Activated T-helper 1 cell treated with anti-CD3 and anti-CD28 coated beads, Interleukin-2, amount 50 U/mL, for 16 hours (primary cell): ENCODE measurements at places on chromosomes 12 and 14.

DNA sequence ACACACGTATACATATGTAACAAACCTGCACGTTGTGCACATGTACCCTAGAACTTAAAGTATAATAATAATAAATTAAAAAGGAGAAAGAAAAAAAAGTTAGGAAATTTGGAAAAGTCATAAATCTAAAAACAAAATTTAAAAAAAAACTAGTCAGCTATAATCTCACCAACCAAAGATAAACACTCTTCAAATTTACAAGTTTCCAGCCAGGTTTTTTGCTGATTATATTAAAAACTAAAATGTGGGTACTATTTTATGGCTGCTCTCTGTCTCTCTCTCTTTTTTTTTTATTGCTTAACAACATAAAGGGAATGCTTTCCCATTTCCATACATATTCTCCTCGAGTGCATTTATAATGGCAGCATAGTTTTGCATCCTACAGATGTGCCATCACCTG, 25.0 kb upstream of the RNASE3 start:
- DNase-seq: no peak

GRCh38 chr12:103799857-103800771, 40.9 kb downstream of the NT5DC3 start:
- DNase-seq: no peak

- DNase-seq: no peak
Measured at GRCh38 chr12:4133029-4133428, 140.5 kb upstream of the CCND2 start.

- no peak for DNase-seq
Measured at GRCh38 chr12:50784501-50784900, 20.6 kb downstream of the ATF1 start.

DNA sequence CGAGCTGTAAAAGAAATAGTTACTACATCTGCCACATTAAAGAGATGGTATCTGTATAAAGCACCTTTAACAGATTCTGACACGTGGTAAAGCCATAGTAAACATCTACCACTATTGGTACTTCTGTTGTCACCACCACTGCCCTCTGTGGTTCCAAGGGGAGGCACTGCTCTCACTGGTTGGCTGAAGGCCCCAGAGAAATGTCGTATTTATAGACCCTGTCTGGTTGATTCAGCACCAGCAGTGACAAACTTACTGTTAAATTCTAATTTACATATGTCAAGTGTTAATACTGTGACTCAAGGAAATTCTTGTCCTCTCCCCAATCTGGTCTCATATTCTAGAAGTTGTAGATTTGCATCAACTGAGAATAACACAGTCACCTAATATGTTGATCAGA, 281.1 kb downstream of the ERC1 start:
- DNase-seq: no peak

DNA sequence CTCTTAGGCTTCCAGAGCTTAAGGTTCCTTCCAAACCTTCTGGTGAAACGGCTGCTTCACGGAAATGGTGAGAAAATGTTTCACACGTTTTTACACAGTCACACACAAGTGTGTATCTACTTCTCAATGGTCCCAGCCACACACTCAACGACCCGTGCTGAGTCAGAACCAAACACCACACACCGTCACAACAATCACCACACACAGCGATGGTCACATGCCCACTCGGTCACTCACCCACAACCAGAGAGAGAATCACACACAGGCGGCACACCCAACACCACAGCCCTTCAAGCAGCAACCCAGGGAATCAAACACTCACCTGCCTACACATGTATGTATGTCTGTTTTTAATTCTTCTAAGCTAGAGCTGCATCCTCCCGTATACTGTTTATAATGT, 12.6 kb upstream of the PLEKHD1 start:
- no peak for DNase-seq

GRCh38 chr14:65070471-65070976, 31.8 kb downstream of the MAX start:
- DNase-seq: no peak

- no peak for DNase-seq
Measured at GRCh38 chr14:96165493-96166436, 38.9 kb upstream of the BDKRB2 start.

DNA sequence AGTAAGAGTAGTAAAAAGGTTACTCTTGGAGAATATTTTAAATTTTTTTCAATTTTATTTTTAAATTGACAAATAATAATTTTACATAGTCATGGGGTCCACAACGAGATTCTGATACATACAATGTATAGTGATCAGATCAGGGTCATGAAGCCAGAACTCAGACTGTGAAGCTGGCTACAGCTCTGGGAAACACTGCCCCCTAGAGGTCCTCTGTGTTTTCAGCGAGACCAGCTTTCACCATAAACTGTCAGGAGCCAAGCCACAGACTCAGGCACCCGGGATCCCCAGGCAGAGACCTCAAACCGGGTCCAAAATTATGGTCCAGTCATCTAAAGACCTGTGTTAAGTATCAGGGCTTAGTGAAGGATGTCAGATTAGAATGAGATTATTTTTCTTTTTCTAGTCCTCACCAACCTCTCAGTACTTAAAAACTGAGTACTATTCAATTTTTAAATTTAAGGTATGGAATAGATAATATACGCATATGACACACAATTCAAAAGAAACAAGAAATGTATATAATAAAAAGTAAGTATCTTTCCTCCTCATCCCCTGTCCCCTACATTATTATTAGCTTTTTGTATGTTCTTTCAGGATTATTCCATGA, 397.1 kb downstream of the MDGA2 start:
- no peak for DNase-seq

GRCh38 chr12:130195776-130196175, 33.5 kb downstream of the FZD10 start:
- no peak for DNase-seq

GRCh38 chr14:39988939-39989338, 556.7 kb upstream of the FBXO33 start:
- no peak for DNase-seq

DNA sequence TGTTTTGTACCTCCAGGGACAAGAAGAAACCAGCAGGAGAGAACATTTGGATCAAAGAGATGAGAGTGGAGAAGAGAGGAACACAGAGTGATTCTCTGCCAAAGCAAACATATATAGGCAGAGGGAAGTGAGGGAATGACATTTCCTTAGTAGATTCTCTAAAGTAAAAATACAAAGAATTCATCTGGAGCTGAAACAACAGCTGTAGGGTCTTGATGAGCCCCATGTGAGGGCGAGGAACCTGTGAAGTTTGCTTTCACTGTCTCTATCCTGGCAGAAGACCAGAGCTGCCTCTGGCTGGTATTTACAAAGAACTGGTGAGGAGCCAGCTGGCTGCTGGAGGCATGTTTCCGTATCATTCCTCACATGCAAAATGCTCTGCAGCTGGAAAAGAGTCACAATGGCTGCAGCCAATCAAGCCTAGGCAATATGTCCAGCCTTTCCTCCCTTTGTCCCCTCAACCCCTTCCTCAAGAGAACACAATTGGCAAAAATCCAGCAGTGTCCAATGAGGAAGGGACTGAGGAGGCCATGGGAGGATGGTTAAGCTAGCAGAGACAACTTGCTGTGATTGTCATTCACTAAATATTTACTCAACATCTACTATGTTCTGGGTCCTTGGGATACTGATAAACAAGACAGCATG, 122.5 kb downstream of the PHLDA1 start:
- DNase-seq: no peak

DNA sequence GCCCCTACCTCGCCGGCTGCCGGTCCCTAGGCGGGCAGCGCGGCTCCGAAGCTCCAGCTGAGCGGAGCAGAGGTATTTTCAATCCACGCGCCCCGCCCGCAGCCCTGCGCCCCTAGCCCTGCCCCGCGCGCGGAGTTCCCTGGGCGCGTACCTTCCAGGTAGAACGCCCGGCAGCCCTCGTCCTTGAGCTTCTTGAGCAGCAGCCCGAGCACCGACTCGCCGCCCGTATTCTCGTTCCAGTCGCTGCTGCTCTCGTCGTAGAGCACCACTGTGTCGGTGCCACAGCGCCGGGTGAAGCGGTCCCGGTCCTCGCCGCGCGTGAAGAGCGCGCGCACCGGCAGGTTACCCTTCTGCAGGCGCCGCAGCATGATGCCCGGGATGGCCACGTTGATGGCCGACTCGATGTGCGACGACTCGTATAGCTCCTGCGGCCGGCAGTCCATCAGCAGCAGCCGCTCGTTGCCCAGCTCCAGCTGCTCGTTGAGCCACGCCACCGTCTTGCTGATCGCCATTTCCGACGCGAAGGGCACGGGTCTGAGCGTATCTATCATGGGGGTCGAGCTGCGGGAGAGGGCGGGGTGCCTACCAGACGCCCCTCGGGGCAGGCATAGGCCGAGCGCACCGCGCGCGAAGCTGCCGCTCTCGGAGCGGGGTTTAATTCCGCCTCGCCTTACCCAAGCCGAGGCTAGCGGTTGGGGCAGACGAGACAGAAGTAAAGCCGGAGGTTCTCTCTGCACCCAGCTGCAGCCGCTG, 636 bp downstream of the DUSP6 start:
- peak; percentile 18 for DNase-seq

DNA sequence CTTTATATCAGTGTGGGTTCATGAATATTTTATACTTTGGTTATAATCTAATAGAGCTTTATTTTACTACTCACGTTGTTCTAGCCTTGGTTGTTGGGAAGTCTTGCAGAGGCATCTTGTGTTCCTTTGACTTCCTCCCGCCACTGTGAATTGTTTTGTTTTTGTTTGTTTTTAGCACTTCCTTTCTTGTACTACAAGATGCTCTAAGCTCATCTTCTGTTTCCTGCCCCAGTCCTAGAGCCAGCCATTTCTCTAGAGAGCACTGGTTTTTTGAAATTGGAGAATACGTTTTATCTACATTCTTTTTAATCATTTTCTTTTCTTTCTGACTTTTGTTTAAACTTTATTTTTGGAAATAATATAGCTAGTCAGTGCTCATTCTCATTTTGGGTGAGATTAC, 15.9 kb upstream of the NUBPL start:
- DNase-seq: no peak

GRCh38 chr14:76923431-76924370, 97.5 kb downstream of the LRRC74A start:
- DNase-seq: no peak

DNA sequence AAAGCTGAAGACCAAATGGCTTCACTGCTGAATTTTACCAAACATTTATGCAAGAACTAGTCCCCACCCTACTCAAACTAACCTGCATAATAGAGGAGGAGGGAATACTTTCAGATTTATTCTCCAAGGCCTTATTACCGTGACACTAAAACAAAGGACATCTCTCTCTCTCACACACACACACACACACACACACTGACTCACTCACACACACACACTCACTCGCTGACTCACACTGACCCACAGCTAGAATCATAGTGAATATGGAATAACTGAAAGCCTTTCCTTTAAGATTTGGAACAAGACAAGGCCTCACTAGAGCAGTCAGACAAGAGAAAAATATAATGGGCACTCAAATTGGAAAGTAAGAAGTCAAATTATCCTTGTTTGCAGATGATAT, 1014.1 kb downstream of the TMTC2 start:
- no peak for DNase-seq

- no peak for DNase-seq
Measured at GRCh38 chr14:100859781-100860180, 33.9 kb downstream of the MEG3 start.

- DNase-seq: no peak
Measured at GRCh38 chr12:116861320-116861719, 19.9 kb downstream of the HRK start.

GRCh38 chr14:74792249-74793039, 29.3 kb downstream of the YLPM1 start:
- DNase-seq: no peak

DNA sequence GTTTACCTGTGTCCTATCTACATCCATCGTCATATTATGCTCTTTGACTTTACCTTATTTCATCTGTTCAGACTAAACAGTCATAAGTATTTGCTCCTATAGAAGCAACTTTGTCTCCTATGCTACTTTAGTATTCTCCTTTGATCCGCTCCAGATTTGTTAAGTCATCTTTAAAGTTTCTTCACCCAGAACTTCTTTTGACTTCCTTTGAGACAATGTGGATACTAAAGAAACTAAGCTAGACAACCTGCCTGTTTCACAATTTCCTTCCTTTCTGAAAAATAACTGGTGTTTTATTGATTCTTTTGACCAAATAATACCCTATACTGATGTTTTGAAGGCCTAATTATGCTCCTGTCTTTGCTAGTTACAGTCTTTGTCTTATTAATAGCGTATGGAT, 30.0 kb upstream of the LRRK2 start:
- DNase-seq: no peak

- DNase-seq: no peak
Measured at GRCh38 chr12:66072566-66072965, 58.0 kb downstream of the LLPH start.

DNA sequence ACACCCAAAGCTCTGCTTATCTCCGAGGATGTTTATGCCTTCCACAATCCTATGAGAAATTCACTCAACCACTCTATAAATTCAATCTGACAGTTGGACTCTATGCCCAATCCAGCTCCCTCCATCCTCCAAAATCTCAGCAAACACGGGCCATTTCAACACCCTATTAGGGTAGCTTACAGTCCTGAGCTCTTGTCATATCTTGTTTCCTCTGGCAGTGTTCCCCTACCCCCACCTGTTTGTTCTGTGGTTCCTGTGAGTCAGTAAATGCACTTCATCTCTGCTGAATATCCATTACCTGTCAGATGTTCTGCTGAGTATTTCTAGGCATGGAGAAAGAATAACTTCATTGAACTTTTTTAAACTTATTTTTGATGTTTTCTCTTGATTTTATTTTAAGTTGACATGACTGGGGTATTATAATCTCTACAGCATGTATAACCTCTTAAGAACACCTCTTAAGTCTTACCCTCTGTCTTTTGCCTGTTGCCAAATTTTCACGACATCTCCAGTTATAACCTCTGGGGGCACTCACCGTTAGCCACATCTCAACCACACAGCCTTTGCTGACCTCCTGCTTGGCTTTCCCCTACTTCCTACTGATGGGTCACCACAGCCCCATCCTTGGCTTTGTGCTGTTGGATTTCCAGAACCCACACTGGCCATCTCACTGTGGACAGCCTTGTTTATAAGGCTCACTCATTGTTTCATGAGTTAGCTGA, 317.0 kb upstream of the TMPO start:
- no peak for DNase-seq

DNA sequence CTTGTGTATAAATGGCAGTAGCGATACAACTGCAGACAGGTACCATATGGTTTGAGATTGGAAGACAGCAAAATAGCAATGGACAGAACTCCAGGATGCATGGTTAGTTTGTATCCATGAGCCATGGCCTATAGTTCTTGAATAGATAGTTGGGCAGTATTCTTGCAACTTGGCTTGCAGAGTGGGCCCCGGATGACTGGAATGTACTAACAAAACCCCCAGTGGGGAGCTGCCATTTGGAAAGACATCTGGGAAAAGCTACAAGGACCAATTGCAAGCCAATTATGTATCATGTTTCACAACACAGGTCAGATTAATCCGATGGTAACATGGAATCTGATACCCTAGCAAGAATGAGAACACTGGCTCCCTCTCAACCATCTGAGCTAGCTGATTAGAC, 279.6 kb downstream of the RERGL start:
- DNase-seq: no peak

GRCh38 chr14:70893858-70894291, 13.4 kb upstream of the PCNX1 start:
- no peak for DNase-seq

DNA sequence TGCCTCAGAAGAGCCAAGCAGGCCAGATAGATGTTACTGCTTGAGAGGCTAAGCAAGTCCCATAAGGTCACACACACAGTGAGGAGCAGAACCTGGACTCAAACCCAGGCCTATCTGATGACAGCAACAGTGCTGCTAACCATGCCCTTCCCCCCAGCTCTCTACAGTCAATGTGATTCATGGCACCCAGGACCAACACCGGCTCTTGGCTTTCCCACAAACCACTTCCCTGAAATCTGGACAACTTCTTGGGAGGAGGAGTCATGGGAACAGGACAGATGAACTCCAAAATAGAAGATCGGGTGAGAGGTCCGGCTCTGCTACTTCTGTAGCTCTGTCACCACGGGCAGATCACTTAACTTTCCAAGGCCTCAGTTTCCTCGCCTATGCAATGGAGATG, 716 bp upstream of the PTGDR start:
- DNase-seq: no peak
